Activated CD4-positive, alpha-beta T cell treated with anti-CD3 and anti-CD28 coated beads, Interleukin-2, amount 10 ng/mL, durations not matched to agents 24 days and 14 days (primary cell): ENCODE measurements at places on chromosomes 12 and 14. TPM values are rescaled to one million over a fixed set of nuclear protein-coding genes. Genes with fewer than 3 reads are reported as not detected.
A peak's percentile ranks its signal among the peaks of the same experiment; 100 is the strongest.

GRCh38 chr12:6632026-6632983, 3.5 kb downstream of the LPAR5 start:
- peak; percentile 88 for DNase-seq

GRCh38 chr12:115251727-115252126, 567.8 kb upstream of the TBX3 start:
- DNase-seq: no peak

DNA sequence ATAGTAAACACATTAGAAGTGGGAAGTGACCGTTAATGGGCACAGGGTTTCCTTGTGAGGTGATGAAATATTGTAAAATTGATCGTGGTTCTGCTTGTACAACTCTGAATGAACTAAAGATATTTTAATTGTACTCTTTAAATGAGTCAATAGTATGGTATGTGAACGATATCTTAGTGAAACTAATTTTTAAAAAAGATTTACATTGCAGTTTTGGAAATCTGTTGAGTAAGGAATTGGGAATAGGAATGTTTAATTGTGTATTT, 1.7 kb downstream of the ZNF410 start:
- DNase-seq: no peak

GRCh38 chr12:51818566-51819300, 29.8 kb downstream of the FIGNL2 start:
- no peak for DNase-seq

Gene FAM161B
- total RNA-seq: 0.57 and 0.75 TPM in 2 replicates

GRCh38 chr14:87312169-87312893, 680.7 kb downstream of the GALC start:
- no peak for DNase-seq

Gene IL23A
- total RNA-seq: 36.0 and 36.9 TPM in 2 replicates

Gene SLC6A15
- not detected in 2 replicates for total RNA-seq

DNA sequence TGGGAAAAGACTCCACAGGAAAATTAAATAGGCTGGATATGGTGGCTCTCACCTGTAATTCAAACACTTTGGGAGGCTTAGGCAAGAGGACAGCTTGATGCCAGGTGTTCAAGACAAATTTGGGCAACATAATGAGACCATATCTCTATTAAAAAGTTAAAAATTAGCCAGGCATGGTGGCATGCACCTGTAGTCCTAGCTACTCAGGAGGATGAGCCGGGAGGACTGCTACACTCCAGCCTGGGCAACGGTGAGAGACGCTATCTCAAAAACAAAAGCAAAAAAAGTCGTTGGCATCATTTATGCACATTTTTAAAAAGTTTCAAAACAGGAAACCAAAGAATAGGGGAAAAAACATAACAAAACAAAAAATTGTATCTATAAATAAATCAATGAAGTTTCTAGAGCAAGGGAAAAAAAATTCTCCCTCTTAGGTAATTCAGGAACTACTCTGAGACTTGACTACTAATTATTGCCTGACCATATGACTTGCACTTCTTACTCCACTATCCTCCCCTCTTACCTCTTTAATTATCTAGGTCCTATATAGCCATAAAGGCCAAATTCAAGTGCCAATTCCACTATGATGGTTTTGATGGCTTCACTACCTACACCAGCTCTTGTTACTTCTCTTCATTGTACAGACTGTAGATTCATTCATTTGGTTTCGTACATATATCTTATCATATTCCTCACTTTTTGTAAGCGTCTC, 1.6 kb downstream of the METTL3 start:
- peak; percentile 50 for DNase-seq

Gene TPPP2
- not detected in 2 replicates for total RNA-seq

GRCh38 chr12:67354966-67355365, 85.8 kb downstream of the CAND1 start:
- no peak for DNase-seq
